ENCODE measurements at places on chromosomes 4 and X. TPM values are rescaled to one million over a fixed set of nuclear protein-coding genes. Genes with fewer than 3 reads are reported as not detected.

DNA sequence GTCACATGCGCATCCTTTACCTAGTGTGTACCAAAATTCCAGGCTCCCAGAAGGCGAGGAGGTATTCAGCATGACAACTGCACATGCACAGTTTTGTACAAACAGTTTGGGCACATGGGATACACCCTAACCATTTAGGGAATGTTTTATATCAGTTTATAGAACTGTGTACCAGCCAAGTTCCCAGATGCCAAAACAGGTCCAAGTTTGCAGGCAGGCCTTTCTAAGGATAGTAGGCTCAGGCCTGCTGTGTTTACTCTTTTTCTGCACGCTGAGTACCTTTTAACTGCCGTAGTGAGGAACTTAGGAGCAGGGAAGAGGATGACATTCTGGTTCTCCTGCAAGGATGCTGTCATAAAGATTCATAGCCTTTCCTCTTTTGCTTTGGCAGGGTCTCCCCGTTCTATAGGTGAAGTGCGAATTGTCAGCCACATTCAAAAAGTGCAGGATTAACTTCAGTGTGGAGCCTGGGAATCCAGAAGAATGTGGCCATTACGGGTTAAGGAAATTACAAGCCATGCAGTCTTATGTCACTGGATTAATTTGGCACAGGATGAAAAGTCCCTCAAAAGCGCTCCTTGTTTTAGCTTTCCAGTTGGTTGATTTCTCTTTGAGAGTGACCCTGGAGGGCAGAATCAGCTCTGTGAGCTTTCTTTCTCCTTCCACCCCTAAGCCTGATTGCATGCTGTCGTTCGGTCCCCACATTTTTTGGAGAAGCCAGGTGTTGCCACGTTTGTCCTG is 259.8 kb downstream of the ARHGAP10 start:
- H3K36me3 ChIP-seq = no peaks in the 10 kb centered on the region
- no peak overlapping the region for H3K27ac ChIP-seq
- no peak for DNase-seq
- no peak overlapping the region for H3K4me3 ChIP-seq

GRCh38 chrX:10931976-10932375 is 179.2 kb upstream of the HCCS start:
- H3K27me3 ChIP-seq = no peaks in the 10 kb centered on the region
- no peaks in the 10 kb centered on the region for H3K36me3 ChIP-seq
- H3K4me1 ChIP-seq = no peaks in the 10 kb centered on the region

DNA sequence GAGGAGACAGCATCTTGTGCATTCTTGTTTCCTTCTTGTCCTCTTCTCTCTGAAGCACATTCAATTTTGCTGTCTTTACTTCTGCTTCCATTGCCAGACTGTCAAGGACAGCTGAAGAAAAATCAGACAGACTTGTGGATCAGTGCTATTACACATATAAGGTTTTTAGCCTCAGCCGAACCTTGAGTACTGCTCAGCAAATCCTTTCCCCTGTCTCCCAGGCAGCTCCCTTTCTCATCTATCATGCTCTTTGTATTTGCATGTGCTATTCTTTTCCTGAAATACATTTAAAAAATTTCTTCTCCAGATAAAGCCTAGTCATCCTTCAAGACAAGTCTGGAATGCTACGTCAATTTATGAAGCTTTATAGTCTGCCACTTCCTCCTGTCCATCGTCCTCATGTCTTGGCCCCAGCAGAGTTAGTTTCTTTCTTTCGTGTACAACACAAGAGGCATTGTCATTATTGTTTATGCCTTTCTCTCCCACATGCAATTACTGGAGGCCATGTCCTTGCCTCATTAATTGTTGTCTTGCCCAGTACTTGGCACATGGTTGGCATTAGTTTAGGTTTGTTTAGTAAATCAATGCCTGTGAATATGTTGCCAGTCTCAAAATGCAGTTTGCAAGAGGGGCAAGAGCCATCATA is 45.1 kb downstream of the ADGRL3 start:
- DNase-seq = no peak
- H3K27me3 ChIP-seq = no peaks in the 10 kb centered on the region
- no peak overlapping the region for H3K4me3 ChIP-seq
- no peaks in the 10 kb centered on the region for H3K4me1 ChIP-seq
- H3K36me3 ChIP-seq = no peaks in the 10 kb centered on the region

- H3K36me3 ChIP-seq = no peaks in the 10 kb centered on the region
- H3K27me3 ChIP-seq = no peaks in the 10 kb centered on the region
- DNase-seq = no peak
- no peak overlapping the region for H3K27ac ChIP-seq
These were observed 32.3 kb downstream of the USP53 start for GRCh38 chr4:119244832-119245231.

DNA sequence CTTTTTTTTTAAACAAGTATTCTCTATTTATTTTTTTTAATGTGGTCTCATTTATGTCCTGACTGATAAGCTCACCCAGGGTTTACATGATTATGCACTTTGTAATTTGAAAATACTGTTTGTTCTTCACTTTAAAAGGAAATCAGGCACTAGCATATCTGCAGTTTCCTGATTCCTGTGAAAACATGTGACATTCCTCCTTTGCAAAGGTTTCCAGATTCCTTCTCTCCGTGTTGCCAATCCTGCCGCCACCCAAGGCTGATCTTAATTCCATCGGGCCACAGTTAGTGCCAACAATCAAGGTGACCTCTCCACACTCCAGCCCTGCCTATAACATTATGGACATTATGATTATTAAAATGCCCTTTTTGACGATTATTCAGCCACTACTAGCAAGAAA is 225.4 kb downstream of the PCDH7 start:
- no peaks in the 10 kb centered on the region for H3K36me3 ChIP-seq
- H3K27me3 ChIP-seq = no peaks in the 10 kb centered on the region
- no peaks in the 10 kb centered on the region for H3K4me1 ChIP-seq
- H3K27ac ChIP-seq = no peak overlapping the region
- H3K4me3 ChIP-seq = no peak overlapping the region
- DNase-seq = no peak

Gene CXCL3
- not detected for total RNA-seq

GRCh38 chr4:168854350-168854921 is 155.6 kb downstream of the CBR4 start:
- H3K4me1 ChIP-seq = peaks cover 41% of the 10 kb centered on the region
- no peak overlapping the region for H3K4me3 ChIP-seq
- no peaks in the 10 kb centered on the region for H3K27me3 ChIP-seq
- no peaks in the 10 kb centered on the region for H3K36me3 ChIP-seq
